Effector memory CD4-positive, alpha-beta T cell (primary cell): ENCODE measurements at places on chromosomes 13 and 19.
A peak's percentile ranks its signal among the peaks of the same experiment; 100 is the strongest.

DNA sequence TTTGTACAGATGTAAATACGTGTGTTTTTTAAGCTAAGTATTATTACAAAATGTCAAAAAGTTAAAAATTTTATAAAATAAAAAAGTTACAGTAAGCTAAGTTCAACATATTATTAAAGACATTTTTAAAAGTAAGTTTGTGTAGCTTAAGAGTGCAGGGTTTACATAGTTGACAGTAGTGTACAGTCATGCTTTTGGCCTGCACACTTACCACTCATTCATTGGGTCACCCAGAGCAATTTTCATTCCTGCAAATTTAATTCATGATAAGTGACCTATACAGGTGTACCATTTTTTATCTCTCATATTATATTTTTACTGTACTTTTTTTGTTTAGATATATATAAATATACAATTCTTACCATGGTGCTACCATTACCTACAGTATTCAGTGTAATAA is 769.9 kb upstream of the SLITRK6 start:
- H3K4me3 ChIP-seq, result no peak overlapping the region
- no peak for DNase-seq
- H3K4me1 ChIP-seq, result no peaks in the 10 kb centered on the region
- no peaks in the 10 kb centered on the region for H3K27me3 ChIP-seq
- H3K36me3 ChIP-seq, result no peaks in the 10 kb centered on the region
- H3K27ac ChIP-seq, result no peak overlapping the region

GRCh38 chr19:10284960-10285278 is 1.8 kb upstream of the ICAM4 start:
- no peak overlapping the region for H3K4me3 ChIP-seq
- peaks cover 36% of the 10 kb centered on the region for H3K4me1 ChIP-seq

- H3K27ac ChIP-seq, result no peak overlapping the region
- no peaks in the 10 kb centered on the region for H3K27me3 ChIP-seq
- no peaks in the 10 kb centered on the region for H3K36me3 ChIP-seq
- H3K4me1 ChIP-seq, result no peaks in the 10 kb centered on the region
Observed at GRCh38 chr13:109494925-109495369, 291.4 kb downstream of the IRS2 start.

DNA sequence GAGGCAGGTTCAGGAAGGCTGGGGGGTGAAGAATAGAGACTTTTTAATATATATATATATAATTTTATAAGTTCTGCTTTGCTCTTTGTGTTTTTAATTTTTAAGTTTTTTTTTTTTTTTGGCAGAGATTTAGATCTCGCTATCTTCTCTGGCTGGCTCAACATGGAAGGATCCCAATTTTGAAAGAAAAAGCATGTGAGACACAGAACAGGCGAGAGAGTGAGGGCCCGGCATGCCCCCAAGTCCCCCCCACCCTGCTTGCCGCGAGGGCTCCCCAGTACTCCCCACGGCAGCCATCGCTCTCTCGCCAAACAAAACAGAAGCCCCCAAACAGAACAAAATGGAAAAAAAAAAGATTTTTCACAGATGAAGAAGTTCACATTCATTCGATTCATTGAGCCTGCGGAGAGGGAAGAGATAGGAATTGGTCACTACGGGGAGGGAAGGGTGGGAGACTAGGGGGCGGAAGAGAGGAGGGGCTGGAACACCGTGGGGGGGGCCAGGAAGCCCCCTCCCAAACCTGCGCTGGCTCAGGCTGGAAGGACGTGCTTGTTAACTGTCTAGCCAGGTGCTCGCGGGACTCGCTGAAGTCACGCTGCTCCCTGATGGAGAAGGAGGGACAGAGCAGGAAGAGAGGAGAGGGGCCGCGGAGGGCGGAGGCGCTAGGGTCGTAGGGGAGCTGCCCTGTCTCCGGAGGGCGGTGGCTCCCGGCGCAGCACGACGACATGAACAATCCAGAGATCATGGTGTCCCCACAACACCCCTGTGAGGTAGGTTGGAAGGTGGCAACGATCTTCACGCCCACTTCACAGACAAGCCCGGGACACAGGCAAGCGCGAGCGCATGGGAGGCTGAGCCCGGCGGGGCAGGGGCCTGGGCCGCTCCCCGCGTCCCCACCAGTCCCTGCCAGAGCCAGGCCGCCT is 10.6 kb downstream of the KHSRP start:
- no peak overlapping the region for H3K27ac ChIP-seq
- peaks cover 53% of the 10 kb centered on the region for H3K36me3 ChIP-seq
- H3K27me3 ChIP-seq, result no peaks in the 10 kb centered on the region

DNA sequence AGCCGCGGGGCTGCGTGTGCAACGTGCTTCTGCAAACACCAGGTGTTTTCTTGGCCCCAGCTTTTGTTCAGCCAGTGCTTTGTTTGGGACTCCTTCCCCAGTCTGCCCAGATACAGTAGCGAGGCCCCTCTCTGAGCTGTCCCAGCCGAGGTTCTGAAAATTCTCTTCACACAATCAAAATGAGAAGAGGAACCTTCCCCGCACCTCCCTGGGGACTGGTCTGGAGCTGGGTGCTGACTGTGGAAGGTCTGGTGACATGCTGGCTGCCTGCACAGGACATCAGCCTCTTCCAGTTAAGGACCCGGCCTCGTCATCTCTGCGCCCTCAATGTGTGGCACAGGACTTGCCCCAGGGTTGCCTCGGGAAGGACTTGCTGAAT is 4.2 kb downstream of the ATP4A start:
- no peak for DNase-seq
- H3K27me3 ChIP-seq, result peaks cover 10% of the 10 kb centered on the region
- no peak overlapping the region for H3K27ac ChIP-seq
- no peaks in the 10 kb centered on the region for H3K36me3 ChIP-seq
- H3K4me3 ChIP-seq, result no peak overlapping the region
- peaks cover 8% of the 10 kb centered on the region for H3K4me1 ChIP-seq

- no peak for DNase-seq
- H3K27me3 ChIP-seq, result no peaks in the 10 kb centered on the region
- H3K4me1 ChIP-seq, result no peaks in the 10 kb centered on the region
- no peaks in the 10 kb centered on the region for H3K36me3 ChIP-seq
Observed at GRCh38 chr13:100399455-100399854, 189.1 kb downstream of the GGACT start.

GRCh38 chr19:14758816-14759215 is 19.5 kb downstream of the ADGRE2 start:
- no peaks in the 10 kb centered on the region for H3K4me1 ChIP-seq
- no peak for DNase-seq
- no peaks in the 10 kb centered on the region for H3K36me3 ChIP-seq
- H3K4me3 ChIP-seq, result no peak overlapping the region
- H3K27me3 ChIP-seq, result no peaks in the 10 kb centered on the region
- H3K27ac ChIP-seq, result no peak overlapping the region

GRCh38 chr19:52988506-52988905 is 25.2 kb upstream of the ERVV-1 start:
- no peaks in the 10 kb centered on the region for H3K27me3 ChIP-seq
- peaks cover 6% of the 10 kb centered on the region for H3K4me1 ChIP-seq
- H3K4me3 ChIP-seq, result no peak overlapping the region
- no peak for DNase-seq
- peaks cover 10% of the 10 kb centered on the region for H3K36me3 ChIP-seq

DNA sequence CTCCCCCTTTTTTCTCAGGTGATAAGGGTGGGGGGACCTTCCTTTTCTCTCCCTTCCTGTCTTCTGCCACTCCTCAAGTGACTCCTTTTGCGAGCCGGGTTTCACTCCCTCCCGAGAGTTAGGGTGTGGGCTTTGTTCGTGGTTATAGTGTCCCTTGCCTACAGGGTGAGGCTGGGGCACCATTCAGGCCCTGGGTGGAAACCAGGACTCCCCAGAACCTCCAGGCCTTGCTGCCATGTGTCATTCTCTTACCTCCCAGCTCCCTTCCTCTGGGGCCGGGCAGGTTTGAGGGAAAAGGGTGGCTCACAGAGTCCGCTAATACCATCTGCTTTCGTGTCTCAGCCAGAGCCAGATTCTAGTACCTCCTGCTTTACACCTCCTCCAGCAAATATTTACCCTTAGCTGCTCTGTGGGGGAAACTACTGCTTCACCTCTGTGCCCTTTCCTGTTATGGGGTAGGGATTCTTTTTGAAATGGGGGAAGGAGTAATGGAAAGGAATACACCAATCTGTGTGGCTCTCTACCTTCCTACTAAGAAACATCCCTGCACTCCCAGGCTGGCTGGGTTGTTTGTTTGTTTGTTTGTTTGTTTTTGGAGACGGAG is 2.8 kb downstream of the ACTN4 start:
- H3K4me1 ChIP-seq, result peaks cover 25% of the 10 kb centered on the region
- no peak for DNase-seq
- no peak overlapping the region for H3K4me3 ChIP-seq
- H3K27ac ChIP-seq, result no peak overlapping the region

GRCh38 chr19:4732680-4733114 is 9.1 kb upstream of the DPP9 start:
- no peak overlapping the region for H3K4me3 ChIP-seq
- no peaks in the 10 kb centered on the region for H3K36me3 ChIP-seq
- no peaks in the 10 kb centered on the region for H3K4me1 ChIP-seq

DNA sequence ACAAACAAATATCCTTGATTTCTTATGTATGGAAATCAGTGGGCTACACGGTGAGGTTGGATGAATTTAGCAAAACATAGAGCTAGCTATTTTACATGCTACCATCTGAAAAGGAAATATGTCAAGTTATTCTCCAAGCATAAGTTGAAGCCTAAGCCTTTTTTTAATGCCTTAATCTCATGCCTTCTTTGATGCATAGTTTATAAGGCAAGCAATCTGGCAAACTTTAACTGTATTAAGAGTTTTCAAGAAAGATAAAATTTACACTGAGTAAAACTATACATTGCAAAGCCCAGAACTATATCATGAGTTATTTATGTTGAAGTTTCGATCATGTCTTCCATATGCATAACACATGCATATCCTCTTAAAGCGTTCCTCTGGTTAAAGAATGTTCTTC is 85.0 kb upstream of the ATXN8OS start:
- no peaks in the 10 kb centered on the region for H3K4me1 ChIP-seq
- no peaks in the 10 kb centered on the region for H3K36me3 ChIP-seq
- no peaks in the 10 kb centered on the region for H3K27me3 ChIP-seq

- no peaks in the 10 kb centered on the region for H3K36me3 ChIP-seq
- no peak overlapping the region for H3K27ac ChIP-seq
- no peak for DNase-seq
- H3K4me3 ChIP-seq, result no peak overlapping the region
Observed at GRCh38 chr13:27481766-27482165, 31.4 kb upstream of the MTIF3 start.

DNA sequence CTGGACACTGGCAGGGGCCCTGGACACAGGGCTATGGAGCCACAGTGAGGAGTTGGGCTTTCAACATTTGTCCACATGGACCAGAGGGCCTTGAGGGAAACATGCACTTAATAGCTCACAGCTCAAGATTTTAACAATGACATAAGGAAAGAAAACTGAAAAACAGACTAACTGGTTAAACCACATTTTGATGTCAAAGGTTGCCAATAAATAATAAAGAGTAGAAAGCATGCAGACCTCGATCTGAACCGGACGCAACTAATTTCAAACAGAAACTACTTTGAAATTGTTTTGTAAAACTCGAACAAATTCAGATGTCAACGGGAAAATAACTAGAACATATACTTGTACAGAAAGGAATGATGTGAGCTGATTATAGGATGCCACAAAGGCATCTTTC is 15.5 kb upstream of the ZNF888 start:
- no peaks in the 10 kb centered on the region for H3K27me3 ChIP-seq
- H3K27ac ChIP-seq, result no peak overlapping the region
- H3K4me1 ChIP-seq, result peaks cover 7% of the 10 kb centered on the region
- DNase-seq, result no peak
- no peak overlapping the region for H3K4me3 ChIP-seq

- H3K4me3 ChIP-seq, result no peak overlapping the region
- no peaks in the 10 kb centered on the region for H3K27me3 ChIP-seq
- no peak overlapping the region for H3K27ac ChIP-seq
- DNase-seq, result no peak
- no peaks in the 10 kb centered on the region for H3K4me1 ChIP-seq
- H3K36me3 ChIP-seq, result no peaks in the 10 kb centered on the region
Observed at GRCh38 chr13:106587787-106588186, 19.9 kb upstream of the ARGLU1 start.

- no peak overlapping the region for H3K4me3 ChIP-seq
- DNase-seq, result peak; percentile 48
- no peaks in the 10 kb centered on the region for H3K36me3 ChIP-seq
- no peak overlapping the region for H3K27ac ChIP-seq
Observed at GRCh38 chr19:16051254-16052025, 24.9 kb upstream of the TPM4 start.
